Chondrocyte (in vitro differentiated cells): ENCODE measurements at places on chromosomes 4 and X.
A peak's percentile ranks its signal among the peaks of the same experiment; 100 is the strongest.

DNA sequence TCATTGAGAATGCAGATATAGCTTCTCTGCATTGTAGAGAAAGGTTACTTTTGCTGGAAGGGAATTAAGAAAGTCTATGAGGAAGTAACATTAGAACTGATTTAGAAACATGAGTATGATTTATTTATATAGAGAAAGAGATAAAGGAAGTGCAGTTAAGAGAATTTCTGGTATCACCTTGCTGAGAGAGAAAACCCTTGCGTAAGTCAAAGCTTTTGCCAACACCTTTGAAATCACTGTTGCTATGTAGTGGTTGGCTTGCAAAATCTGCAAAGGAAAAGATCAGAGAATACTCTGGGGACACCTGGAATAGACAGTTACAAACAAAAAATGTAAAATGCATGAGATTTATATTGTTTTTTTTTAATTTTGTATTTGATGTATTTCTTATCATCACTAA, 137.3 kb upstream of the RXFP1 start:
- no peak for DNase-seq

GRCh38 chr4:102319594-102319993, 25.7 kb downstream of the SLC39A8 start:
- DNase-seq: no peak

GRCh38 chr4:121462660-121463261, 81.9 kb upstream of the QRFPR start:
- no peak for DNase-seq

- no peak for DNase-seq
Measured at GRCh38 chrX:100649550-100650356, 5.8 kb downstream of the SRPX2 start.

- DNase-seq: no peak
Measured at GRCh38 chrX:150869450-150869849, 29.0 kb downstream of the CD99L2 start.

DNA sequence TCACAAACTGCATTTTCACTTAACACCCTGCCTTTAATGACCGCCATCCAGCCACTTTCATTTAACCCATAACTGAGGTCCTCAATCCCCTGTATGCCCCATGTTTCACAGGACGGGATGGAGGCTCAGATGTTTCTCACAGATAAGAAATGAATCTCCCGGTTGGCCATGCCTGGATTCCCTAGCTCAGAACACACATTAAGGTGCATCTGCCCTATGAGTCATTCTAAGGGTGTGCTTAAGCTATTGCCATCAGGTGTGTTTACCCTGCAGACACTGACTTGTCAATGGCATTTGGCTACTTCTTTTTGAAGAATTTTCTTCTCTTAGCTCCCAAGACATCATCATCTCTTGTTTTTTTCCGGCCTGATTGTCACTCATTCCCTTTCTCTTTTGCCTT, 222.6 kb upstream of the SMIM31 start:
- no peak for DNase-seq

GRCh38 chrX:39504227-39504626, 593.5 kb downstream of the BCOR start:
- DNase-seq: no peak

DNA sequence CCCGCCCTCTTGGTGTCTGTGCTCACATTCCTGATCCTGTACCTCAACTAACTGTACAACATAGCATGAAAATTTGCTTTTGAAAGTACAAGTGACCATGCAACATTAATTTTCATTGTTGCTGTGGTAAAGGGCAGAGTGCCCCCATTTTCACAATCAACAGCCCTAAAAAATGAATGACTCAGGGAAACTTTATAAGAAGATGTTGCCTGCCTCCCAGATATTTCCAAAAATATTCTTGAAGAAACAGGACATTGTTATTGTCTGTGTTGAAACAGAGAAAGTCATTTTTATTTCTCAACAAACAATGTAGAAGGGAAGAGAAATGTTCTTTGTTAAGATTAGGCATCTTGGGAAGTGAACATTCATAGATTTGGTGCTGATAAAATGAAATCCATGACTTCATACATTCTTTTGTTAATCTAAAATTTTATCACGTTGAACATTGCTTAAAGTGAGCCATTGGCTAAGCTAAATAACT, 113.9 kb upstream of the ANXA3 start:
- DNase-seq: no peak

GRCh38 chrX:133685822-133686221, 270.5 kb upstream of the GPC4 start:
- no peak for DNase-seq

DNA sequence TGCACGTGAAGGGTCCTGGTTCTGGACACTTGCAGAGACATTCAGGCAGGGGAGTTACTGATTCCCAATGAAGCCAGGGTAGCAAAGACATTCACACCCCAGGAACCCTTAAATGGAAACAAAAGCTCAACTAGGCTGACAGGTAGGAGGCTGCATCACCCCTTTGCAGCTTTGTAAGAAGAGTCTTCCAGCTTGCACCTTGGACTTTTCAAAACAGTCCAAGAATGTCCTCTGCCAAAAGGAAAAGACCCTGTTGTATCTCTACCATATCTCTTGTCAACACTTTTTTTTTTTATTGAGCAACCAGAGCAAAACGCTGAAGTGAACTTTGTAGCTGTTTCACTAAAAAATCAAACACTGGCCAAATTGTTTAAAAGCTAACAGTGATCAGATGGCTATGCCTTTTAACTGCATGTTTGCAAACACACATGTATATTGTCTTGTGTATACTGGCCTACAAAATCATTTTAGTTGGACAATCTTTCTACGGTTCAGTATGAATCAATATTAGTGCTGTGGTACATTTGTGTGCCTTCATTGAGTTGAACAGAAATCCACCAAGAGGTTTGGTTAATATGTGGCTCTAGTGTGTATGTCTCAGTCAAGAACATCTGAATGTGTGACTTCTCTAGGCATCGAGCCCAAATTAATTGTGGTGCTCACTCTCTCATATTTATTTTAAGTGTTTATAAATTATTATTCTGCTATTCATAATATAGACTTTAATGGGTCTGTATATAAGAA, 18.5 kb upstream of the WWC2 start:
- no peak for DNase-seq

DNA sequence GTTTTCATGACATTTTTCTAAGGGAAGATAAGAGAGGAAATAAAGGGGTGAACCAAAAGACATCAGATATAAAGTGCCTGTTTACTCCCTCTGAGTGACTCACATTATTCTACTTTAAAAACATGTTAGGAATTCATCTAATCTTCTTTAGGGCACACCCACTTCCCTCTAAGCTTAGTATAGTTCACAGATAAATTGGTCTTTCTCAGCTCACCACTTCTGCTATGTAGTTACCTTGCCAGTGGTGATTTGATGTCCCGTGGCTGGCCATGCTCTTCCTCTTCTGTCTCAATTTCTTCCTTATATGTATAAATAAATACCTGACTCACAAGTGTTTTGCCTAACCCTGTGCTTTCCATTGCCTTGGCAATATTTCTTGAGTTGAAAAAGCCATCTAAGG, 96.8 kb downstream of the PDLIM5 start:
- DNase-seq: no peak

- peak; percentile 22 for DNase-seq
Measured at GRCh38 chr4:855880-856224, 29.9 kb upstream of the CPLX1 start.

DNA sequence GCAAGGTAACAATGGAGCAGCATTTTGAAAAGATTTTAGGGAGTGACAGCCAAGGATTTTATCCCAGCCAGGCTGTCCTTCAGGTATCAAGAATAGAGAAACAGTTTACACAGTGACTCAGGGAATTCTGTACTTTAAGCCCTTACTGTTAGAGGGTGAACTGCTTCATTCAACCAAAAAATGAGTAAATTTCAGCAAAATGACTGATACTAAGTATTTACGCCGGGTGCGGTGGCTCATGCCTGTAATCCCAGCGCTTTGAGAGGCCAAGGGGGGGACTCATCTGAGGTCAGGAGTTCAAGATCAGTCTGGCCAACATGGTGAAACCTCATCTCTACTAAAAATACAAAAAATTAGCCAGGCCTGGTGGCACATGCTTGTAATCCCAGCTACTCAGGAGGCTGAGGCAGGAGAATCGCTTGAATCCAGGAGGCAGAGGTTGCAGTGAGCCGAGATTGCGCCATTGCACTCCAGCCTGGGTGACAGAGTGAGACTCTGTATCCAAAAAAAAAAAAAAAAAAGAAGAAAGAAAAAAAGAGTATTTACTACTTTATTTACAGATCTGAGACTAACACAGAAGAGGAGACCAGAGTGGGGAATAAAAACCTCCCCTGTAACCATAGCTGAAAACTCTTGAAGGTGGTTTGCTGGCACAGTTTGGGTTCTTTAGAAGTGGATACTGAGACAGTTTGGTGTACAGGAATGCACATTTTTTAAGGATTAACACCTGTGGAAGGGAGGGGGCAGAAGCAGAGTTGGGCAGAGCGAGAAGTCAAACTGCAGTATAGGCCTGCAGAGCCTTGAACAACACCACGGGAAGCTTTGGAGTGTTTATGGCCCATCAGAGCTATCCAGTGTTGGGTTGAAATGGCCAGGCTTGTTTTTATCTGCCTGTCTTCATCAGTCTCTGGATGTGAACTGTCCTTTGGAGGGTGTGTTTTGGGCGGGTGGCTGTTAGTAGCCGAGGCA, 40.5 kb downstream of the TMEM131L start:
- DNase-seq: no peak

GRCh38 chr4:184534511-184535391, 60.4 kb upstream of the IRF2 start:
- DNase-seq: no peak

DNA sequence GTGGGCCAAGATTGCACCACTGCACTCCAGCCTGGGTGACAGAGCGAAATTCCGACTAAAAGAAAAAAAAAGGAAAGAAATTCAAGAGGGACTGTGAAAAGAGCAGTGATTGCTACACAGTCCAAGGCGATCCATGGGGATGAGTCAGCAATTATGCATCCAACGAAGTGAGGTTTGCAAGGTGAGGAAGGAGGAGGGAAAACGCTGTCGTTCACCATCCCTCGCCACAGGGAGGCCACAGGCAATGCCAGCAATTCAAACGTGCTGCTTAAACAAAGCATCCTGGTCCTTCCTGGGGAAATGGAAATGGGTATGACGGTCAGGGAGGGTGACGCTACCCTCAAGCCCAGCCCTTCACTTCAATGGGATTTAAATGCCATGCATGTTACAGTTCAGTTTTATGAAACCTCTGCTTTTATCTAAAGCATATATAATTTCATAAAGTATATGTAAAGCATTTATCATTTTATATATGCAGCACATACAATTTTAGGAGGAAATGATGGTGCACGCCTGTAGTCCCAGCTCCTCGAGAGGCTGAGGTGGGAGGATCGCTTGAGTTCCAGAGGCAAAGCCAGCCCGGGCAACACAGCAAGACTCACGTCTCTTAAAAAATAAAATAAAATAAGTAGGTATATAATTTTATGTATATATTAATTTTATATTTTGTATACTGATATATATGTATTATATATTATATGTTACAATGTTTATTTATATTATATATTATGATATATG, 108.7 kb downstream of the DHRSX start:
- no peak for DNase-seq

DNA sequence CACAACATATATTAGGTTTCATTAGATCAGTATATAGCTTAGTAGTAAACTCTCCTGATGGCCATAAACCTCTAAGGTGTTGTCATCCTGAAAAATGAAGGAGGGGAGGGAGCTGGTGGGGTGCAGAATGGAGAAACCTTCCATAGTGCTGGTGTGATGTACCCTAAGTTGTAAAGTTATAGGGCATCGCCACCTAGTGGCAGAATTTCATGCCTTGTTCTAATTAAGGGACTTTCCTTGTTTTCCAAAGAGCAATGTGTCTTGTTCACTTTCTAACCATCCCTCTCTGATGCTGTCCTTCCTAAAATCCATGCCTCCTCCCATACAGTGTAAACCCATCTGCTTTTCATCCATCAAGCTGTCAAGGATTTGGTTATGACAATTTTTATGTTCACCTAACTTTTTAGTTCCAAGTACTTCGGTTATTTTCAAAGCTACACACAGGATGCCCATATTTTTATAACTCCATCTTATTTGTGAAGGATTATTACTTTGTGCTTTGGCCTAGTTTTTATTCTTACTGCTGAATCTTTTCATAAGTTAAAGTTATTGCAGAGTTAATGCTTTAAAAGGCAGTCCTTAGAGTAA, 4.5 kb downstream of the NBDY start:
- DNase-seq: no peak

DNA sequence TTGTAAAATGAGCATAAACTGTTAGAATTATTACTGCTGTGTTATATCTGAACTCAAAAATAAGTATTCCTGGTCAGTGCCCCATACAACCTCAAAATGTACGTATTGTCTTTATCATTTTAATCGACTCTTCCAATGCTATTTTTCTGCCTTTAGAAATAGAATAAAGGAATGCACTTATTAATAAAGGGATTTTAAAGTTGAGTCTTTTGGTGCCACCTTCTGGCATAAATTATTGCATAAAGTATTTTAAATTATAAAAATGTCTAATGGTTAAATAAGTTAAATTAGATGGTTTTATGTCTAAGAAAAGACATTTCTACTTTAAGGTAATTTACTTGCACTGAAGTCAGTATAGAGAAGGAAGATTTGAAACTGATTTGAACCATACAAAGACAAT, 424.0 kb upstream of the NDST4 start:
- DNase-seq: no peak

- DNase-seq: peak; percentile 79
Measured at GRCh38 chrX:72714478-72714916, 391 bp upstream of the PHKA1 start.
